ENCODE measurements at places on chromosomes 1 and 21.

- no peak for DNase-seq
Measured at GRCh38 chr1:11628767-11629166, 25.5 kb downstream of the FBXO2 start.

- DNase-seq: no peak
Measured at GRCh38 chr21:33687634-33688033, 45.3 kb downstream of the ITSN1 start.

- no peak for DNase-seq
Measured at GRCh38 chr1:53143527-53143926, 1.1 kb upstream of the SLC1A7 start.

DNA sequence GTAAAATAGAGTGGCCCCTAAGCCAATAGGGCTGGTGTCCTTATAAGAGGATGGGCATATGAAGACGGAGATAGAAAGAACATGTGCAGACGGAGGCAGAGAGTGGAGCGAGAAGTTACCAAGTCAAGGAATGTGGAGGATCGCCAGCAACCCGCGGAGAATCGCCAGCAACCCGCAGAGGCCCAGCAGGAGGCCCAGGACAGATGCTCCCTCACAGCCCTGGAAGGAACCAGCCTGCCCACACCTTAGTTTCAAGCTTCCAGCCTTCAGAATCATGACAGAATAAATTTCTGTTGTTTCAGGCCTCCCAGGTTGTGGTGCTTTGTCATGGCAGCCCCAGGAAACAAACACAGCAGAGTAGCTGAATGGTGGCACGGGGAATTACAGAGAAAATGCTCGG is 9.6 kb downstream of the CLDN14 start:
- DNase-seq: no peak

- peak; percentile 69 for DNase-seq
Measured at GRCh38 chr1:200530623-200531261, 89.8 kb downstream of the KIF14 start.

DNA sequence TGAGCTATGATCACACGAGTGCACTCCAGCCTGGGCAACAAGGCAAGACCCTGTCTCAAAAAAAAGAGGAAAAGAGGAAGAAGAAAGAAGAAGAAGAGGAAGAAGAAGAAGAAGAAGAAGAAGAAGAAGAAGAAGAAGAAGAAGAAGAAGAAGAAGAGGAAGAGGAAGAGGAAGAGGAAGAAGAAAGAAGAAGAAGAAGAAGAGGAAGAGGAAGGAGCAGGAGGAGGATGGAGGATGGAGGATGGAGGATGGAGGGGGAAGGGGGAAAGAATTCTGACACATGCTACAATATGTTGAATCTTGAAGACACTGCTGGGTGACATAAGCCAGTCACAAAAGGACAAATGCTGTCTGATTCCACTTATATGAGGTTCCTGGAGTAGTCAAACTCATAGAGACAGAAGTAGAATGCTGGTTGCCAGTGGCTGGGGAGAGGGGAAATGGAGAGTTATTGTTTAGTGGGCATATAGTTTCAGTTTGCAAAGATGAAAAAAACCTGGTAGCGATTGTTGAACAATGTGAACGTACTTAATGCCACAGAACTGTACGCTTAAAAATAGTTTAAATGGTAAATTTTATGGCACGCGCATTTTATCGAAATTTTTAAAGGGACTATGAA is 47.3 kb upstream of the COA6 start:
- no peak for DNase-seq

All from central memory CD4-positive, alpha-beta T cell (primary cell).